ENCODE measurements at places on chromosomes 2 and 18.

DNA sequence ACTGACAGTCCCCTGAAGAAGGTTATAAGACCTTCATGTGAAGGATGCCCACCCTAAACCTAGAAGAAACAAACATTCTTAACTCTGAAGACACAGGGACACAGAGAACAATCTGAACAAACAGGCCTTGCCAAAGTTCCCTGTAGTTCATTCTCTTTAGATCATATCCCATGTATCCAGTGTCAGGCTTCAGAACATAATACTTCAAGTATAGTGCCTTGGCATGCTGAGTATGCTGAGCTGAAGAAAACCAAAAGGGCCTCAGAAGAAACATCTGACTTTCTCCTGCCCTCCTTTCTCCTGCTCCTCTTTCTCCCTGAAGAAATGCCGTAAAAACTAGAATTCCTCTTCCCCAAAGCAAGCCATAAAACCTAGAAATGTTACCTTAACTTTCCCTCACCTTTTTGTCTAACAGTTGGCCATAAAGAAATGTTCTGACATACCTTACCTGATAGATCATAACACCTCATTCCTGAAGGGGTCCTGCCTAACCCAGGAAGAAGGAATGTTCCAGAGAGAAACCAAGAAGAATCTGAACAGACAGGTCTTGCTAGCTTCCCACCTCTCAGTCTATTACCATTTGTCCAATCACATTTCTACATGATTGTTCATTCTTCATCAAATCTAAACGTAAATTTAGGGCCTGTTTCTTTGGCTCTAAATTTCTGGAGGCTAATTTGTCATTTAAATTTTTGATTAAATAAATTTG, 160.1 kb upstream of the ZC3H15 start:
- no peak for DNase-seq

- no peak for DNase-seq
These were observed 33.6 kb upstream of the B3GNT7 start for GRCh38 chr2:231361701-231362554.

DNA sequence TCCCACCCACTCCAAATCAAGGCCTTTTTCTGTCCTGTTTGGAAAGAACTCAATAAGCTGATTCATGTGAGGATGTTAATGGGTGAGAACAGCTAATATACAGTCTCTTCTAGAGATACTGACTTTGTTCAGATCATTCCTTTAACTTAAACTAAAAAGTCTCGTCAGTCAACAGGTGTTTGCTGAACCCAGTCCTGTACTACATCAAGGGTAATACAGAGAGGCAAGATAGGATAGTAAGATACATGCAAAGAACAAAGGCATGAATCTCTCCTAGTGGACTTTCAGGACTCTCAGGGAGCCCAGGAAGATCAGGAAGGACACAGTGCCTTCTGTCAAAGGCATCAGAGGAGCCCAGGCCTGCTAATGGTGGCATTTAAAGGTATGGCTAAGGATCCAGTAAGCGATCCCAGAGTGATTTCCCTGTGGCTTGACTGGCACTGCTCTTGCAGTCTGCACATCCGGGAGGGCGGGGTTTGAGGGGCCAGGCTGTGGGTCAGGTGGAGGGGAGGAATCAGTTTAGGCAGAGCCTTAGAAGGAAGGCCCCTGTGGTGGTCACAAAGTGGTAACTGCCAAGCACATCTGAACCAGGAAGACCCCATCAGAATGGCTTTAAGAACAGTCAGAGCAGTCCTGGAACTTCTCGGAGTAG, 54.0 kb downstream of the EPAS1 start:
- DNase-seq, result no peak

GRCh38 chr2:25981596-25982272, 563 bp downstream of the KIF3C start:
- DNase-seq, result no peak

DNA sequence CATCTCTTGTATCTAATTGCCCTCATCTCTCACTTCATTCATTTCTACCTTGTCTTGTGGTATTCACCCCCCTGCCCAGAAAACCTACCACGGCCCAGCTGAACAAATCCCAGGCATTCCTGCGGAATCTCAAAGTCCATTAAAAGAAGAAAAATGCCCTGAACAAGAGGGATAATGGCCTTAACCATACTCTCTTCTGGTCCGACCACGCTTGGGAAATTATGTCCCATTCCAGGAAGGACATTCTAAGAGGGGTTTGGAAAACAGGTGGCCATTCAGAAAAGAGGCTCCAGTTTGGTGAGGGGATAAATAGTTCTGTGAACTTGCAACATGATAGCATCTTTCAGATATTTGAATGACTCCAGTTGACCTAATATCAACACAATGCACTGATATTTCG, 349.9 kb upstream of the ZNF521 start:
- no peak for DNase-seq

- DNase-seq, result no peak
These were observed 80.8 kb downstream of the RHBDD1 start for GRCh38 chr2:226916669-226917068.

DNA sequence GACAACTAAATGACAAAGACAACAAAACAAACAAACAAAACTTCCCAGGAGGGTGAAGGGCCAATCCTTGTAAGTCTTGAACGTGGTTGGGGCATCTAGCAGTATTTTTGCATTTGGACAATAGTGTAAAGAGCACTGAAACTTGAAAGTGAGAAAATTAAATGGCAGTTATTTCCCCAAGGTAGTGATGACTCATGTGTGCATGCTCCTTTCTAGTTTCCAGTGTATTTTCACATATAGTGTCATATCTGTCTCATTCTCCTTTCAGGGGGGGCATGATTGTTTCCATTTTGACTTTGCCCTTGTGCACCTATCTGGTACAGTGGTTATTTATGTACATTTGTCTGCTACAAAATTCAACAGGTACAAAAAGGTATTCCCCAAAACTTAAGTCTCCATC, 39.5 kb downstream of the CERS6 start:
- DNase-seq, result no peak

- DNase-seq, result no peak
These were observed 14.1 kb downstream of the NMS start for GRCh38 chr2:100484390-100484789.

DNA sequence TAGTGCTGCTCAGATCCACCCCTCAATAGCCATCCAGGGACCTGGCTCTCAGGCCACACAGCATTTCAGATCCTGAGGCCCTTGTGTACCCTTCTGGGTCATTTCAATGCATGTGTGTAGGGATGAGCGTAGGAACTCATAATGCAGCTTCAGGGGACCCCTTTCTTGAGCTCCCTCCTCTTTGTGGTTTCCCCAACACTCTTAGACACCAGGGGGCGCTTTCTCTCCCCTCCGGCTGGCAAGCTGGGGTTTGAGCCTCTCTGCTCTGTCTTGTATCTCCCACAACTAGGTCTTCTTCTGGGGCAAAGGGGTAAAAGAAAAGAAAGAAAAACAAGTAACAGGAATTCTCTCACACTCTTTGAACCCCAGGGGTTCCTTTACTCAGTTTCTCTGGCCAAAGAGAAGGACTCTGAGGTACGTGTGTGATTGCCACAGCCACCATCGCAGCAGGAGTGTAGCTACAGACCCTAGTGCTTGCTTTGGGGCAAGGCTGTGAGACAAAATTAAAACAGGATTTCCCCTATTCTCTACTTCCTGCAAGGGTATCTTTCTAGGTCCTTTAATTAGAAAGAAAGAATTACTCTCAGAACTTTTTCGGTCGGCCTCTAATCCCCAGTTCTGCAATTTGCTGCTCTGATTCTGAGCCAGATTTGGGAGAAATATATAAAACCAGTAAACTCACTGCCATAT, 38.0 kb downstream of the CABYR start:
- DNase-seq, result no peak

- DNase-seq, result no peak
These were observed 42.3 kb downstream of the RFX8 start for GRCh38 chr2:101432411-101433181.

DNA sequence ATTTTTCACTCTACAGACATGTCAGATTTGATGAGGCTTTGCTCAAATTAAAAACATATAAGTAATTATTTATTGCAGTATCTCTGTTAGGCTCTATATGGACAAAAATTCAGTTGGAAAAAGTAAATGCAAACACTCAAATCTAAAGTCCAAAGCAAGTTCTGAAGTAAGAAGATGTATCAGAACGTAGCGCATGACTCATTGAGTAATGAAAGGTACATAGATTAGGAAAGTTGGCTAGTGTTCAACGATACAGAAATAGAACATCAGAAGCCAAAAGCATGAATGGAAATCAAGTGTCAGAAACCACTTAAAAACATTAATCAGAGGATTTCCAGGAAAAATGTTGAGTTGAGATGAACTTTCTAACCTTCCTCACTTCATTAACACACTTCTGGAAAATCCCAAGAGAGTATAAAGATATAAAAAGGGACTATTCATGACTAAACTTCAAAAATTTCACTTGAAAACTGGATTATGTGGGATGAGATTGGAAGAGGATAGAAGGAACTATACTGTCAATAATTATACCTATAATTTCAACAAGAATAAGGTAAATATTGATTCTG, 494.1 kb downstream of the LRRTM4 start:
- no peak for DNase-seq

DNA sequence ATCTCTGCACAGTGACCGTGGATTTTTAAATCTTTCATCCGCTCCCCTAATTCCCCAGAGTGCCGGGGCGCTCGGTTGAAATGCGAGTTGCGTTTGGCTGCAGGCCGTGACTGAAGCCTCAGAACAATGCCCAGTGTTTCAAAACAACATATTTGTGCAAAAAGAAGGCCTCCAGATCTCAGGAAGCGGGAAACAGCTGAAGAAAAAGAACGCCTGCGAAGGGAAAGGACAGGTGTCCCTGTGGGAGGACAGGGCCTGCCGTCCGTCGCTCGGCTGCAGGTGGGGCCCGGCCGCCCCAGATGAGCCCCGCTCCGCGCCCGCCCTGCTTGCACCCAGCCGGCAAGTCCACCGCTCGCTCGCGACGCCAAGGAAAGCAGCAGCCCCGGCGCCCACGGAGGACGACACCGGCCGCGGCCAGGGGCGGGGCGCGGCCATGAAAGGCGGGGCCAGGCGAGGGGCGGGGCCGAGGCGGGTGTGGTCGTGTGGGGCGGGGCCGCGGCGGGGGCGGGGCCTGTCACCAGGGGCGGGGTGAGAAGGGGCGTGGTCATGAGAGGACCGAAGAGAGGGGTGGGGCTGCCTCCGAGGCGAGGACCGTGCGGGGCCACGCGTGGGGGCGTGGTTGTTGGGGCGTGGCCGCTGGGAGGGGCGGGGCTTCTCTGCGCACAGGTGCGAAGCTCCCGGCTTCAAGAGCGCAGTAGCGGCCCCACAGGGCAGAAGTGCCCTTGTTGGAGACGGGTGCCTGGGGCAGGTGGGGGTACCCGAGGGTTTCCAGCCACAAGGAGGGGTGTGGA, 17.6 kb upstream of the BOK start:
- no peak for DNase-seq

DNA sequence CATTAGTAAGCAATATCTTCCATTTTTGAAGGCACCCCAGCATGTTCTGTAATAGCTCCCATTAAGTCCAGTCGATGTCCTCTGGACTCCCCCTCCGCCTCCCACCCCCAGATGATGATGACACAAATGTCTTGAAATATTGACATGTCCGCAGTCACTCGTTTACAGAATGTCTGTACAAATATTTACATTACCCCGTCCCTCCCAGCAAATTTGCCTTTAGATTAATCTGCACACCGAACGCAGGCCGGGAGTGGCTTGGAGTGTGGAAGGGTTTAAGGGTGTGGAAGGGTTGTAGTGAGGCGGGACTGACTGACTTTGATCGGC, 853 bp upstream of the OSBPL6 start:
- DNase-seq, result no peak

DNA sequence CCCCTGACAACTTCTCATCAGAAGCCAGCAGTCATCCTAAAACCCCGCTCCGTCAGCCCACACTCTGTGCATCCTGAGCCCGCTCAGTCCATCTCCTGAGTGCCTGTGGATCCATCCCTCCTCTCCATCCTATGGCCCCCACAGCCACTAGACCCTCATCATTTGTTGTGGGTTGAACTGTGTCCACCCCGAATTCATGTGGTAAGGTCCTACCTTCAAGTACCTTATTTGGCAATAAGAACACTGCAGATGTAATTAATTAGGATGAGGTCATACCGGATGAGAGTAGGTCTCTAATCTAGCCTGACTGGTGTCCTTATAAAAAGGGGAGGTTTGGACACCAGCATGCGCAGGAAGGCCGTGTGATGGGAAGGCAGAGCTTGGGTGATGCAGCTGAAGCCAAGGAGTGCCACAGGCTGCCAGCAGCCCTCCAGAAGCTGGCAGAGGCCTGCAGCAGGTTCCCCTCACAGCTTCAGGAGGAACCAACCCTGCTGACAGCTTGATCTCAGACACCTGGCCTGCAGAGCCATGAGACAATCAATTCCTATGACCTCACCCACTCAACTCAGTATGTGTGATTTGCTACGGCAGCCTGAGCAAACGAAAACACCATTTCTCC, 192.4 kb downstream of the ZBTB7C start:
- DNase-seq, result no peak

GRCh38 chr2:144553379-144553778, 33.5 kb upstream of the ZEB2 start:
- no peak for DNase-seq

- DNase-seq, result no peak
These were observed 97.2 kb upstream of the NXPH2 start for GRCh38 chr2:138877421-138877820.

GRCh38 chr2:39408351-39409136, 28.5 kb downstream of the MAP4K3 start:
- no peak for DNase-seq

DNA sequence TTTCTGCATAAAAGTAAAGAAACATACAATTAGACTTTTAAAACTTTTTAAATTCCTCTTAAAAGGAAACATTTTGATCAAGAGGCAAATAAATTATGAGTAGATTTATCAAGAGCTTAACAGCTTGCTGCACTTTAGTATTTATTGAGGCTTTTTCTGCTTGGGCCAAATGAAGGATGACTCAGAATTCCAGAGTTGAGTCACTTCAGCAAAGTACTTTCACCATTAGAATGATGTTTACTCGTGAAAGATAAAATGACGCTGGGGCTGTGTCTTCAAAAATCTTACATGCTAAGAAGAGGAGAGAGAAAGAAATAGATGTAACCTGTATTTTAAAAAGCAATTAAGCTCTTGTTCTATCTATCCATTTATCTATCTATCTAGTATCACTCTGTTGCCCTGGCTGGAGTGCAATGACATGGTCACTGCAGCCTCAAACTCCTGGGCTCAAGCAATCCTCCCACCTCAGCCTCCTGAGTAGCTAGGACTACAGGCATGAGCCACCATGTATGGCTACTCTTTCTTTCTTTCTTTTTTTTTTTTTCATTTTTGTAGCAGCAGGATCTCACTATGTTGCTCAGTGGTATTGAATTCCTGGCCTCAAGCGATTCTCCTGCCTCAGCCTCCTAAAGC, 75.3 kb upstream of the RIOK3 start:
- no peak for DNase-seq

GRCh38 chr2:64988420-64989125, 626 bp upstream of the SLC1A4 start:
- peak; percentile 66 for DNase-seq

DNA sequence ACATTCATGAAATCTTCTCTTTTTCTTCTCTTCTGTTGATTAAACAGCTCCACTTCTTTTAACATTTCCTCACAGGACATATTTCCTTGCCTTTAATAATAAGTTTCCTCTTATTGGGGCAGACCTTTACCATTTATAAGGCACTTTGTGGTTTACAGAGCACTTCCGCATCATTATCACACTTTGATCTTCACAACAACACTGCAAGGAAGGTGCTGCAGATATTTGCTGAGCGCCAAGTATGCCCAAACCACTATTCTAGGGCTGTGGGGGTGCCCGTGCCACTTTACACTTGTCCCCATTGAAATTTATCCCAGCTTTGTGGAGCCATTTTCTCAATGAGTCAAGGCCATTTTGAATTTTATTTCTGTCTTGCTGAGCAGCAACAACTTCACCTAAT, 246.6 kb downstream of the SS18 start:
- DNase-seq, result no peak

- no peak for DNase-seq
These were observed 818.0 kb upstream of the ACVR2A start for GRCh38 chr2:147026664-147027295.

GRCh38 chr2:86520153-86520552, 43.1 kb downstream of the CHMP3 start:
- DNase-seq, result no peak
